K562 (cell line): ENCODE measurements at places on chromosomes 7 and 10.
A peak's percentile ranks its signal among the peaks of the same experiment; 100 is the strongest.

DNA sequence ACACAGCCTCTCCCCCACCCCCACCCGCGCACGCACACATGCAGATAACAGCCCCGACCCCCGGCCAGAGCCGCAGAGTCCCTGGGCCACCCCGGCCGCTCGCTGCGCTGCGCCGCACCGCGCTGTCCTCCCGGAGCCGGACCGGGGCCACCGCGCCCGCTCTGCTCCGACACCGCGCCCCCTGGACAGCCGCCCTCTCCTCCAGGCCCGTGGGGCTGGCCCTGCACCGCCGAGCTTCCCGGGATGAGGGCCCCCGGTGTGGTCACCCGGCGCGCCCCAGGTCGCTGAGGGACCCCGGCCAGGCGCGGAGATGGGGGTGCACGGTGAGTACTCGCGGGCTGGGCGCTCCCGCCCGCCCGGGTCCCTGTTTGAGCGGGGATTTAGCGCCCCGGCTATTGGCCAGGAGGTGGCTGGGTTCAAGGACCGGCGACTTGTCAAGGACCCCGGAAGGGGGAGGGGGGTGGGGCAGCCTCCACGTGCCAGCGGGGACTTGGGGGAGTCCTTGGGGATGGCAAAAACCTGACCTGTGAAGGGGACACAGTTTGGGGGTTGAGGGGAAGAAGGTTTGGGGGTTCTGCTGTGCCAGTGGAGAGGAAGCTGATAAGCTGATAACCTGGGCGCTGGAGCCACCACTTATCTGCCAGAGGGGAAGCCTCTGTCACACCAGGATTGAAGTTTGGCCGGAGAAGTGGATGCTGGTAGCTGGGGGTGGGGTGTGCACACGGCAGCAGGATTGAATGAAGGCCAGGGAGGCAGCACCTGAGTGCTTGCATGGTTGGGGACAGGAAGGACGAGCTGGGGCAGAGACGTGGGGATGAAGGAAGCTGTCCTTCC is 620 bp downstream of the EPO start:
- no peak for DNase-seq

GRCh38 chr7:117975476-117975875 is 102.2 kb upstream of the CTTNBP2 start:
- no peak for DNase-seq

- no peak for DNase-seq
Measured at GRCh38 chr7:80287400-80288174, 153.0 kb downstream of the GNAI1 start.

DNA sequence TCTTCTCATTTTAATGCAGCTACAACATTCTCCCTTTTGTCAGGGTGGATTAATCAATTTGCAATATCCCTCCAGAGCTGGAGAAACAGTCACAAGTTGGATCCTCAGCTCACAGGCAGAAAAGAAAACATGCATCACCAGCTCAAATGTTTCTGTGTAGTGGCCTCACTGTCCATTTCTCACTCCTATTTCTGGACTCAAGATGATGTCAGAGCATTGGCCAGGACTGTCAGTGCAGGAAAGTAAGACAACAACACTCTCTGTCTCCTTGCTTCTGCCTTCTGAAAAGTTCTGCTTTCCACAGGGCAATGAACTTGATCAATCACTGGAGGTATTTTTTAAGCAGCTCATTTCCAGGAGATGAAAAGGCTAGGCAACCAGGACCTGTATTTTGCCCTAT is 8.2 kb upstream of the SVIL start:
- DNase-seq = no peak

DNA sequence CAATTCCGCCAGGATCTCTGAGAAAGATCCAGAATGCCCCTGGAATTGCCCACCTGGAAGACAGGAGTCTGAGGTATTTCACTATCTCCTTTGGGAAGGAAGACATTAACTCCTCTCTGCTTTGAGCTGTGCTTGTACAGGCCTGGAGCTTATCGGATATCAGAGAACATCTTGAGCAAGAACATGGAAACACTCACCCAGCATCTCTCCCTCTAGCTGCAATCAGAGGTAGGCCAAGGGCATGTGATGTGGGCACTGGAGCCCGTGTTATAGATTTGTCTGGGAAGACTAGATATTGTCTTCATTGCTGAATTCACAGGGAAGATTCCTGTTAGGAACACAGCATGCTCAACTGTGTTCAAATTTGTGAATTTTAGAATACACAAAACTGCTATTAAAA is 233.9 kb downstream of the PHF14 start:
- DNase-seq = no peak

GRCh38 chr10:84194424-84195043 is at the start of gene CDHR1:
CDHR1 (plus strand) TSS chr10:84194537; CDS start chr10:84194761, 224 bp downstream.
- peak; percentile 90 for DNase-seq

GRCh38 chr7:154744256-154744860 is 258.6 kb downstream of the PAXIP1 start:
- DNase-seq = peak; percentile 94

GRCh38 chr10:18404530-18404929 is 246.9 kb downstream of the NSUN6 start:
- DNase-seq = no peak

DNA sequence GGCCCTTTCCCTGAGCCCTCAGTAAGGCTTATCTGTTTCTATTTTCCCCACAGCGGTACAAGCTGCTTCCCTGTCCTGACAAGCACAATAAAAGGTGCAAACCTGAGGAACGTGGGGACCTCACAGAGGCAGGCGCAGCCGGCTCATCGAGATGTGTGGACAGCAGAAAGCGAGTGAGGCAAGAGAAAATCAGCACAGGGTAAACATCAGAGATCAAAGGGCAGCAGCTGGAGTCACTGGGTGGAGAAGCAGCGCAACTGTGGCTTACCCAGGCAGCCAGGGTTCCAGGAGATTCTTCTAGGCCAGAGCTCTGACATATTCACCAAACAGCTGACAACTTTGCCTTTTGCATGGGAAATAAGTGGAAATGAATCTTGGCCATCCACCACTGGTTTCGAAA is 212.6 kb downstream of the WDR11 start:
- DNase-seq = no peak

DNA sequence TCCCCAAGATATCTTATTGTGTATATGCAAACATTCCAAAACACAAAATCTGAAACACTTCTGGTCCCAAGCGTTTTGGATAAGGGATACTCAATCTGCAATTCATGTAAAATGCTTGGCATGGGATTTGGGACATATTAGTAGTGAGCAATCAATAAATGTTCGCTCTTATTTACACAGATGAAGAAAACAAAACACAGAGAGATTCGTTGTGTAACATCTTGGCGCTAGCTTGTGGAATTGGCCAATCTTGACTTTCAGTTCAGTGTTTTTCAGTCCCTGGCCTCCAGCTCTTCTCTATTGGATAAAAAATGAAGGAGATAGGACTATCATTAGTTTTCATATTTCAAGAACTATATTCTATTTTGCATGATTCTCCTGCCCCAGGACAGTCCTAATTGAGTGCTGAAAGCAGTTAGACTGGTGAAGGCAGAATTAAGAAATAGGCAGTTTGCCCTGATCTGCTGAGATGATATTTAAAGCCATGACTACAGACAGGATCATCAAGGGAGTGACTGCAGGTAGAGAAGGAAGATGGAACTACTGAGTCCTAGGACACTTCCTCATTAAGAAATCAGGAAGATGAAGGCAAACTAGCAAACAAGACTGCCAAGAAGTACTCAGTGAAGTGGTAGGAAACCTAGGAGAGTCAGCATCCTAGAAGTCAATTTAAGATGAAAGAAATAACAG is 1.8 kb downstream of the PNLIPRP3 start:
- DNase-seq = no peak

DNA sequence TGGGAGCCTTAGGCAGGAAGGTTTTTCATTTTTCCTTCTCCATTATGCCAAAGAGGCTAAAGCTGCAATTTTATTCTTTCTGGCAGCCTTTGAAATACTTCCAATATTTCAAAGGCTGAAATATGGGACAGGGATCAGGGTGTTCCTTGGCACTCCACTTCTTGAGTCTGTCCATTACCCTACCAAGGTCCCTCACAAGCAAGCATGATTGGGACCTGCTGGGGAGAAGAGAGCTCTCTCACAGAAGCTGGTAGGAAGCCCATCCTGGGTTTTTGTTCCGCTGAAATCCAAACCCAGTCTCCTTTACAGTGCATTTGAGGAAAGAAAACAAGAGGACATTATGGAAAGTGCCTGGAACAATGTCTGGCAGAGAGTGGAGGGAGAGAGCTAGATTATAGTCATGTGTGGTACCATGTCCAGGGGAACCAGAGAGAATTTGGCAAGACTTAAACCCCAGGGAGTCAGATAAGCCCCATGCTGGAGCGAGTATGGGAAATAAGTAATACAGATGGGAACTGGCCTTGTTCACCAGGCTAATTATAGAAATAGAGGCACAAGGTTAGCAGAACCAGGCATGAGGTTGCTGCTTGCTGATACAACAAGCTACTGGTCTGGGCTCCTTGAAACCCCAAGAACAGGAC is 104.7 kb downstream of the LSM5 start:
- DNase-seq = no peak

DNA sequence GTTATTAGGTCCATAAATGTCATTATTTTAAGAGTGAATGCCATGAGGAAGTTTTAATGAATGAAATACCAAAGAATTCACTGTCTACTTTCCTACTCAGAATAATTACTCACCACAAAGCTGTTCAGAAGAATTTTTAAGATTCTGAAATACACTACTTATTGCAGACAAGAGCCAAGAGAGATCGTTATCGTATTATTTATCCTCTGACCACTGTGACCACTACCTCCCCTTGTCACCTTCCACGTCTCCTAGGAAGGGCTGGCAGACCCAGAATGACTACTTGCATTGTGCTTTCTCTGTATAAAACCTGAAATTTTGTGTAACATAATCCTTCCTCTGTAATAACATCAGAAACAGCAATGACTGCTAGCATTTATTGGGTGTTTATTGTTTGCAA is 81.9 kb downstream of the ABCB5 start:
- DNase-seq = no peak

DNA sequence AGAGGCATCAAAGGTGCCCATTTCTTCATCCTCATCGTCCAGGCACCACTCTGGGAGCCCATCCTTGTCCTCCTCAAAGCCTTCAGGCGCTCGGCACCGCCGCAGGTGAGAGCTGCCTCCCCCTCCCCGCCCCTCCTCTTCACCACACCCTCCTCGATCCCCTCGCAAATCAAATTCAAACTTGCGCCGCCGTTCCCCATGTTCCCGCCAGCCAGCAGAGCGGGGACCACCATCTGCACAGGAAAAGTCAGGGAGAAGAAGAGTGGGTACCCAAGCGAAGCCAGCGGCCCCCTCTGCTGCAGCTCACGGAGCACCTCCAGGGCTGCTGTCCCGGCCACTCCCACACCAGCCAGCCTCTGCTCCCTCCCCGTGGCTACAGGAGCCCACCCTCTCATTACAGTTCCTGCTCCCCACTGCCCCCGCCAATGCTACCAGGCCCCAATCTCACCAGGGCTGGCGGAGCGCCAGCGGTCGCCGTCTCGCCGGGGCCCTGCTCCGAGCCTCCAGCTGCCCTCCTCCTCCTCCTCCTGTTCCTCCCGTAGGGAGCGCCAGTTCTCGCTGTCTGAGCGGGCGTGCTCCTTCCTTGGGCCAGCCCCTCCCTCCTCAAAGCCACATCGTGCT is 7.7 kb downstream of the GIGYF1 start:
- peak; percentile 29 for DNase-seq

- DNase-seq = peak; percentile 28
Measured at GRCh38 chr7:130441408-130441869, 623 bp upstream of the CEP41 start.

DNA sequence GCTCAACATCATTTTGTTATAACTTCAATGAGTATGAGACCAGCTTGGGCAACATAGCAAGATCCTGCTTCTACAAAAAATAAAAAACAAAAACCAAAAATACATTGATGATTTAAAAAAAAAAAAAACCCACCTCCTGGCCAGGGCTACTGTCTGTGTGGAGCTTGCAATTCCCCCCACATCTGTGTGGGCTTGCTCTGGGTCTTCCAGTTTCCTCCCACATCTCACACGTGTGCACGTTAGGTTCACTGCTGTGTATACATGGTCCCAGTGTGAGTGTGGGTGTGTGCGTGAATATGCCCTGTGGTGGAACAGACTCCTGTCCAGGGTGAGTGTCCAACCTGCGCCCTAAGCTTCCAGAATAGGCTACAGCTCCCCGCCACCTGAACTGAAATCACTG is 41.6 kb downstream of the ATE1 start:
- DNase-seq = no peak

GRCh38 chr7:105940109-105940508 is 23.0 kb upstream of the CDHR3 start:
- DNase-seq = no peak

DNA sequence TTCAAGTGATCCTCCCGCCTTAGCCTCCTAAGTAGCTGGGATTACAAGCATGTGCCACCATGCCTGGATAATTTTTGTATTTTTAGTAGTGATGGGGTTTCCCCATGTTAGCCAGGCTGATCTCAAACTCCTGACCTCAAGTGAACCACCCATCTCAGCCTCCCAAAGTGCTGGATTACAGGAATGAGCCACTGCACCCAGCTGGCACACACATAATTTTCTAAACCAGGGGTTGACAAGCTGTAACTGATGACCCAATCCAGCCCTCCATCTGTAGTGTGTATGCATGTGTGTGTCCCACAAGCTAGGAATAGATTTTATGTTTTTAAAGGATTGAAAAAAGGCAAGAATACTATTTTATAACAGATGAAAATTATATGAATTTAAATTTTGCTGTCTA is 125.9 kb upstream of the INSYN2A start:
- no peak for DNase-seq

DNA sequence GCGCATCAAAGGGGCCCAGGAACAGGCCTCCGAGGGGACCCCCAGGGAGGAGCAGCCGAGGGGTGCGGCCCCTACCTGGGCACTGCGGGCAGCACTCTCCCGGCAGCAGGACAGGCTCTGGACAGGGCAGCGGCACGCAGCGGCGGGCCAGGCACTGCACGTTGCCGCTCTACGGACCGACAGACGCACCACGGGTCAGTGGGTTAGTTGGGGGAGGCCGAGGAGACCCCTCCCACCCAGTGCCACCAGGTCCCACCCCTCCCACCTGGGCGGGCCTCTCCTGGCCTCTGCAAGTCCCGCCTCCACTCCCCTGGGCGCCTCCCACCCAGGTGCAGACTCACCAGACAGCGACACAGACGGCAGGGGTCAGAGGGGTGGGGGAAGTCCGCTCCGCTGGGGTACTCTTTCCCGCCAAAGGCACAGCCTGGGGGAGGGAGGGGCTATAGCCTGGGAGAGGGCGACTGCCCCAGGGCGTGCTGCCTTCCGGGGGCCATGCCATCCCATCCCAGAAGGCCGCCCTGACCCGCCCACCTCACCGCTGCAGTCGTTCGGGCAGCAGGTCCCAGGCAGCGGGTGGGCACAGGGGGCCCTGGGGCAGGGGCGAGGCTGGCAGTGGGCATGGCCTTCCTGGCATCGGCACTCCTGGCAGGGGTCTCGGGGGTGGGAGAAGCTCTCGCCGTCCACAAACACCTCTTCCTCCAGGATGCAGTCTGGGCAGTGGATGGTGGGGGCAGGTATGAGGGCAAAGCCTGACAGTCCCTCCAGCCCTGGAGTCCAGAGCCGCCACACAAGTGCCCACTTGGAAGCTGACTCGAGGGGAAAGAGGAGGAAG is 19.2 kb downstream of the KCP start:
- peak; percentile 50 for DNase-seq

DNA sequence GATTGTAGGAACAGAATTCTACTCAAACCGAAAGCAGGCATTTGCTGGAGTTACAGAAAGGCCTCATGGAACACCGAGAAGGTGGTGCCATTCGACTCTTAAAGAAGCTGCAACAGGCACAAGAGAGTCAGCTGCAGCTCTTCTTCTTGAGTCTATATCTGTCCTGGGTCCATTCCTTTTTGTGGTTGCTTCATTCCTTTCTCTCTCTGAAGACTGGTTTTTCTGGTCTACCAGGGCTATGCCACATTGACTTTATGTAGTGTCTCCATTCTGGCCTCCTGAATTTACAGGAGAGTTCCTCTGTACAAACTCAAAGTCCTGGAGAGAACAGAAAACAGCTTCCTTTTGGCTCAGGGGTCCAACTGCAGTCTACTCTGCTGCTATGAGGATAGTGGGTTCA is 132.8 kb downstream of the CFTR start:
- no peak for DNase-seq
